T47D (cell line): ENCODE measurements at places on chromosomes 3 and 15.

GRCh38 chr3:179236669-179237301, 14.1 kb downstream of the KCNMB3 start:
- no peak for DNase-seq

DNA sequence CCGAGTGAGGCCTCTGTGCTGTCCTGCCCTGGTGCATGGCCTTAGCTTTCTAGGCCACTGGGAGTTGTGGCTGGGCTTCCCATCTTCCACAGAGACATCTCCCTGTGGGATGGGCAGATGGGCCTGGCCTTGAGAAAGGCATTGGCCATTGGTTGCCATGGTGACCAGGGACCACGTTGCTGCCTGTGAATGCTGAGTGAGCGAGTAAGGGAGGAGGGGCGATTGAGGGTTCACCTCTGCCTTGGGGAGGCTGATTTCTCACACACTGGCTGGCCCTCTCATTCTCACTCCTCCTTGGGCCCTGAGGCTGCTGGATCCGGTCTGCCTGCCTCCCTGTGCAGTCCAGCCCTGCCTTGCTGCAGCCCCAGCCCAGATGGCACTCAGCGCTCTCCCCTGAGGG, 26.4 kb upstream of the DOCK3 start:
- no peak for DNase-seq

DNA sequence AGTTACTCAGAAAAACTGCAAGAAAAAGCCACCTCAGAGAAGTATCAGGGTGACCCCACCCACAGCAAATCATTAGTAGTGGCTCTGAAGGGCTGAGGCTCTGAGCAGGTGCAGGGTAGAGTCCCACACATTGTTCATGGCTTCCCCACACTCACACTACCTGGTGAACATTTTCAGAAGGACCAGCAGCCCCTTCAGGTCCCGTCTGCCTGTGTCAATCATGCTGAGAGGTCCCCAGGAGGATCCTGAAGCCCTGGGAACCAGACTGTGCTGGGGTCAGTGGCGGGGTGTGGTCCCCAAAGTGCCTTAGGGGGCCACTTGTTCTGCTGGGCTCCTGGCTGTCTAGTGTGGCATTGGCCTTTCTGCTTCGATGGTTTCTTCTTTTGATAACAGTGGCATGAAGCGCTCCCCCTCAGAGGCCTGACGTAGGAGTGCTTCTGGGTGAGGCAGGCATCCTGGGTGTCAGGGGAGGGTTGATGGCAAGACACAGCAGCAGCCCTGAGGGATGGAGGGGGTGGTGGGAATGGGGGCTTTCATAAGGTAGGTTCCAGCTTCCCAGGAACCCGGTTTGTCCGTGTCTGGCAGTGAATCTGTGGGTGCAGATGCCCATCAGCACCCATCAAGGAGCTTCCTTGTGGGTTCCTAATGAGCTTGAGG, 19.0 kb upstream of the FANCD2 start:
- no peak for DNase-seq

DNA sequence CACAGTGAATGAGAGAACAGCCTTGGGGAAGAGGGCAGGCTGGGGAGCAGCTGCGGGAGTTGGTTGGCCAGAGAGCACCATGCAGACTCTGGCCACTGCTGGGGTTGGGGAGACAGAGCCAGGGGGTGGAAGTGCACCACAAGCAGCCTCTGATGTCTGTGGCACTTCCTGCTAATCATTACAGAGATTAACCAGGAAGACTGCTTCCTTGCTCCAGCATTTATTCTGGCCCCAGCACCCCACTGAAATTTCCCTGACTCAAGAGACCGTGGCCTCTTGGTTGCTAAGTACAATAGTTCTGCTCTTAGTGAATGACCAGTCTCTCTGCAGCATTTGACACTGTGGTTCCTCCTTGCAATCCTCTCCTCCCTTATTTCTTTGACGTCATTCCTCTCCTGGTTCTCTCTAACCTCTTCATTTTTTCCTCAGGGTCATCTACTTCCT, 266.2 kb upstream of the ROPN1 start:
- no peak for DNase-seq

- DNase-seq, result no peak
Observed at GRCh38 chr3:141439589-141439988, 47.2 kb upstream of the RASA2 start.

GRCh38 chr3:170814822-170815221, 55.2 kb downstream of the RPL22L1 start:
- no peak for DNase-seq

GRCh38 chr15:35912196-35912595, 366.2 kb upstream of the DPH6 start:
- no peak for DNase-seq

- no peak for DNase-seq
Observed at GRCh38 chr15:98737721-98738120, 89.4 kb downstream of the IGF1R start.

DNA sequence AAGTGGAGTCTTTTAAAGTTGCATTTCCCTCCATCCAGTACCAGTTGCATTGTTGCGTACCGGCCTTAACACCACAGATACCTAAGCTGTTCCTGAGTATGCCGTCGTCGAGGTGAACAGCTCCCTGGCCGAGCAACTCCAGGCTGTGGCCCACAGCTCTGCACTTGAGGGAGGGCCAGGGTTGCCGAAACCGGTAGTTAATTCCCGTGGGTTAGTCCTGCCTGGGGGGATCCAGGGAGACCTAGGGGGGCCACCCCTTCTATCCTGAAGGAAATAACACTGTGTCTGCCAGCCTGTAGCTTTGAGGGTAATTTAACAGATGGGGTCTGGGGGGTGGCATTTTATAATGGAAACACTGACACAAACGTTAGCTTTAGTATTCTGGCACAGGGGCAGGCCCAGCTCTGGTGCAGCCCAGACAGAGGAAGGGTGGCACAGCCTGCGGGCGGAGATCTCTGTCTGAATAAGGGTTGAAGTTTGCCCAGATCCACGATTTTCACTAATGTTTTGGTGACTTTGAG, 60.8 kb downstream of the RGMA start:
- no peak for DNase-seq

- no peak for DNase-seq
Observed at GRCh38 chr3:63976161-63976871, 47.0 kb downstream of the PSMD6 start.

DNA sequence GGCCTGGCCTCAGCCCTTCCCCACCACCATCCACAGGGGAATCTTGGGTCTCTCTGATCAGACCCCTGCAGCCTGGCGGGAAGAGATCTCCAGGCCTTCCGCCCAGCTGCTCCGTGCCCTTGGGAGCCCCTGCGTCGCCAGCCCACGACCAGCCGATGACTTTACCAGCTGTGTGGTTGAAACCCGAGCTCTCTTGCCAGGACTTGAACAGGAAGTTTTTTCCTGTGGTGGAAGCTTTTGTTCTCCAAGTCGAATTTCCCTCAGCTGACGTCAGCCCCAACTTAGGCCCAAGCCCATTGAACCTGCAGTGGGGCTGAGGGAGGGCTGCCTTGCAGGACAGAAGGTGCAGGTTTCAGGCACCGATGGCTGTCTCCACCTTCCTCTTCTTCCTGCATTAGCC, 51.7 kb upstream of the SMAD3 start:
- DNase-seq, result no peak

DNA sequence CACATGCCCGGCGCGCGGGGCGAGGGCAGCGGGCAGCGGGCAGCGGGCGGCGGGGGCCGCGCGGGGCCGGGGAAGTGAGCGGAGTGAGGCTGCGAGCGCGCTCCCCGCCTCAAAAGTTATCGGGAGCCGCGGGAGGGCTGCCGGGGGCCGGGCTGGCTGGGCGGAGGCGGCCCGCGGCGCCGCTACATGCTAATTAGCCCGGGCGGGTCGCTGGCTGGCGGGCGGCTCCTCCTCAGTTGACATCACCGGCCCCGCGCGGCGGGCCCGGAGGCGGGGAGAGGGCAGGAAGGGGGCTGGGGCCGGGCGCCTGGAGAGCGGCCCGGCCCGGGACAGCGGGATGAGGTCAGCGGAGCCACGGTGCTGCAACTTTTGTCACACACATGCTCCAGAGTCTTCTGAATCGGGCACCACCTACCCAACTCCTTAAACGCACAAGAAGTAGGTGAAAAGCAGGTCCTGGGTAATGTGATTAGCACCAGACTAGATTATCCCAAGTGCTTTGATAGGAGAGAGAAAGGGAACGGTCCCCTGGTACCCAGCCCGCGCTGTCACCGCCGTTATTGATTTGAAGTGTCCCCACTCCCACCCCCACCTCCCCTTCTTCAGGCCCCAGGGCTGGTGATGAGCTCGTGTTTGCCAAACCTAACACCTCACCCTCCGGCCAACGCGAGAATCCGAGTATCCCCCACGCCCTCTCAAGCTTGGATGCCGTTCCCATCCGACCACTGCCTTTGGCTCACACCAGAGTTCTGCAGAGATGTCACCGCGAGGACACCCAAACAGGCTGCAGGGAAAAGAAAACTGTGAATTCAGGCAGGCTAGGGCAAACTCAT, at the start of gene HEG1:
HEG1 (minus strand) TSS at position 85 of the 833 bp plus-strand sequence. CDS start 107 bp downstream, outside the sequence.
- DNase-seq, result peak; percentile 86

DNA sequence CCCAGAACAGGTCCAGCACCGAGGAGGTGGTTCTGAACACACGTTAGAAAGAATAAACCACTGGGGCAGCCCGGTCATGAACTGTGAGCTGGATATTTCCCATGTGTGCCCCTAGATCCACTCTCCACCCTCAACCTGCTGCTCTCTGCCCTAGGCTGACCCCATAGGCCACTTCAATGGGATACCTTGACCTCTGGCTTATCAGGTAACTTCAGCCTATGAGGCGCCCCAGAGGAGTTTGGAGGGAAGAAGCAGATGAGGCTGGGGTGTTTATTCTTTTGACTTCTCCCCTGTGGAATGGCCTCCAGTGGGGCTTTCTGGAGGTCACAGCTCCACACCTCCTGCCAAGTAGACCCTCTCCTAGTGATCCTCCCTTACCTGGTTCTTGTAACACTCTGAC, 47.7 kb upstream of the SLC7A14 start:
- DNase-seq, result no peak

DNA sequence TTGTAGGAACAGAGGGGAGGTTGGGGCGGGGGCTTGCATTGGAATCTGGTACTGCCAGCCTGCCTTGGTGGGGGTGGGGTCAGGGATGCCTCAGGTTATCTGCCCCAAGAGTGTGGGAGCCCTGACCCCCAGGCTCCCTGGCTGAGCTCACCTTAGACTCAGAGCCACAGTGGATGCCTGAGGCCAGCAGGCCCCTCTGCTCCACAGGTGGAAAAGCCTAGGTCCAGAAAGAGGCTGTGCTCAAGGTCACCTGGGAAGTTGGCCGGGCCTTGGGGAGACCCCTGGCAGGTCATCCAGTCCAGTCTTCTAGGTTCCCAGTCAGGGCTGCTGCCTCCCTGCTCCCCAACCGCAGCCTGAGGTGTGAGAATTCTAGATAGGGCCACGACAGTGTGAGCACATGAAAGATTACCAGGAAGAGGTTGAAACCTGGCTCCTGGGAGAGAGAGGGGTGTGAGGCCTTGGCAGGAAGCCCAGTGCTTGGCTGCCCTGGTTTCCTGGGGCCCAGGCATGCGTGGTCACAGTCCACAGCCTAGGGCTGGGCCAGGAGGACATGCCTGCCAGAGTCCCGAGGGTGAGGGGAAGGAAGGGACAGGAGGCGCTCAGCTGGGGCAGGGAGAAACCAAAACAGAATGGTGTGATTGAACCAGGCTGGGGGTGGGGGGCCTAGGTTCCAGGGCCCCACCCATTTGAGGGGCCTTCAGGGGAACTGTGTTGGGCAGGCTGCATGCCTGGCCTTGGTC, 4.9 kb downstream of the HDAC11 start:
- DNase-seq, result peak; percentile 58

DNA sequence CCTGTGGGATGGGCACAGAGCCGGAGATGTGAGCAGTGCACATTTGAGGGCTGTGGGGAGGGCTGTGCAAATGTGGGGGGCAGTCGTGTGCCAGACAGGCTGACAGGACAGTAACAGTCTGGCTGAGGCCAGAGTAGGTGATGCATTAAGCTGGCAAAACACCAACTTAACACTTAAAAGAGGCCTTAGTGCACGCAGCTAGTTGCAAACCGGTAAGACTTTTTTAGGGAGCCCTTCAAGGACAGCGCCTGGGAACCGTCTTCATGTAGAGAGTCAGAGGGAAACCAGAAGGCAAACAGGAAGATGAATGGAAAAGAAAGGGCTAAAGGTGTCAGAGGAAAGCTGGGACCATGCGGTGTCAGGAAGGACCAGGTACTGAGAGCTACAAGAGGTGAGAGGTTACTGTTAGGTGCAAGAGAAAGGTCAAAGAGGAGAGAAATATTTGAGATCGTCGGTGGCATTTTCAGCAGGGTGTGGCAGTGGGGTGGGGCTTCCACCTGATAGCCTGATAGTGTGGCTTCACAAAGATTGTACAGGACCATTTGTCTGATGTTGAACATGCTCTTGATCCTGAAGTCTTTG, 30.0 kb upstream of the CHD2 start:
- DNase-seq, result peak; percentile 92

GRCh38 chr3:111850537-111850936, 8.5 kb upstream of the PHLDB2 start:
- DNase-seq, result no peak

GRCh38 chr3:55746808-55747413, 259.8 kb upstream of the WNT5A start:
- no peak for DNase-seq

- no peak for DNase-seq
Observed at GRCh38 chr15:68479406-68479805, 47.4 kb upstream of the ITGA11 start.

- no peak for DNase-seq
Observed at GRCh38 chr3:184944241-184944640, 132.3 kb downstream of the VPS8 start.

DNA sequence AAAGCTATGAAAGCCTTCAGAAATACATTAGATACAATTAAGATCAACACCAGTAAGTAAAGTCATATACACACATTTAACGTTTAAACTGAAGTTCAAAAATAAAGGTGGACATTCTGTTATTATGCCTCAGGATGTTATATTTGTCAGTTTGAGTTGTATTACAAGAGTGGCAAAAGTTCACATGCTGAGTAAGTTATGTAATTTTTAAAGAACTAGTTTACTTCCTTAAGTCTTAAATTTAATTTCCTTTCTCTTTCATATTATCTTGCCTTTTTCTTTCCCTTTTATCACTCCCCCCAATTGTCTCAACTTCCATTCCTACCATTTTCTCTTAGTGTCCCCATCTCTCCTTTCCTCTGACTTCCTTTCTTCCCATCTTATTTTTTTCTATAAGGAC, 4.9 kb upstream of the GPR87 start:
- no peak for DNase-seq

DNA sequence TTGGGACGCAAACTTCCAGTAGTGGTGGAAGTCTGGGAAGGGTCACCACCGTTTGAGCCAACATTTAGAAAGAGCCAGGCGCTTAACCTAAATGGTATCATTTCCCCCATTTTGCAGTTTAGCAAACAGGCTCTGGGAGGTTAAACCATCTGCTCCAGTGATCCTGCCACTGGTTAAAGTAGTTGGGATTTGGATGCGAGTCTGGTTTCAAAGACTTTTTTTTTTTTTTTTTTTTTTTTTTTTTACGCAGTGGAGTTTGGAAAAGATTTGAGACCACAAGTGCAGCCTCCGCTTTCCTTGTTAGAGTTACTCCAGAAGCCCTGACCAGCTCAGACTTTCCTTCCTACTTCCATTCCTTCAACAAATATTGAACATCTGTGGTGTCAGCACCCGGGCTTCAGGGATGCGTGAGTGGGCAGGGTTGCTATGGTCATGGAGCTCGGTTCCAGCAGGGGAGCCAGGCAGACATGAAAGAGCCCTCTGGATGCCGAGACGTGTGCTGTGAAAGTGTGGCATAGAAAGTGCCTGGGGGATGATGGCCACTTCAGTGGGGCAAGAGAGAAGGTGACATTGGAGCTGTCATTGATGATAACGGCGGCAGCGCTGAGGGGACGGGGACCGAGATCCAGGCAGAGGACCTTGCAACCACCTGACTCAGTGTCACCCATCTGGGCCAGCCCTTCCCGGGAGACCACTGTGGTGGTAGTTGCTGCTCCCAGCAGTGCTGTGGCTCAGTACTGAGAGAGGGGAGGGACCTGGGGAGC, 1.1 kb upstream of the RNU6-1 start:
- no peak for DNase-seq
